ENCODE measurements at places on chromosomes 6 and 20.
A peak's percentile ranks its signal among the peaks of the same experiment; 100 is the strongest.

DNA sequence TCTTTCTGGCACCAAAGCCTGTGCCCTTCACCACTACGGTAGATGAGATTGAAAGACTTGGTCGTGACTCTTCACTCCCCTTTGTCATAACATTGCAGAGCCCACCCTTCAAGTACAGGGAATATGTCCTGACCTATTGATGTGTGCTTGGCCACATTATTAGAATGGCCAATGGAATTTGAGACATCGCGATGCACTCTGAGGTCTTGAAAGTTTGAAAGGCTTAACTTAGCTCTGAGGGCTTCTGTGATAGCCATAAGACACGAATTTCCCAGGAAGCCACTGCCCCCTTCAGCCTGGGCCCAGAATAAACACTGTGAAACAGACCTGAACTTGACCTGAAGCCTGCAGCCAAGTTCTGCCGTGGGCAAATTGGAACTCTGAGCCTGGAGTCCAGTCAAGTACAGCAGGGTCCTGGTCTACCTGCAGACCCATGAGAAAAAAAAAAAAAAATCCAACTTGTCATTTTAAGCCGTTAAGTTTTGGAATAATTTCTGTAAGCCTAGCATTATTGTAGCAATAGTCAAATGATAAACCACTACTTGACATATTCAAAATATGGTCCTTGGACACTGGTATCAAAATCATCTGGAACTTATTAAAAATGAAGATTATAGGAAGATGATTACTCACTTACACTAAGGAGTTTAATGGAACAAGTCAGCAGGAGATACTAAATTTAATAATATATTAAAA lies 36.9 kb upstream of the TRAF3IP2 start:
- peak; percentile 45 for DNase-seq

DNA sequence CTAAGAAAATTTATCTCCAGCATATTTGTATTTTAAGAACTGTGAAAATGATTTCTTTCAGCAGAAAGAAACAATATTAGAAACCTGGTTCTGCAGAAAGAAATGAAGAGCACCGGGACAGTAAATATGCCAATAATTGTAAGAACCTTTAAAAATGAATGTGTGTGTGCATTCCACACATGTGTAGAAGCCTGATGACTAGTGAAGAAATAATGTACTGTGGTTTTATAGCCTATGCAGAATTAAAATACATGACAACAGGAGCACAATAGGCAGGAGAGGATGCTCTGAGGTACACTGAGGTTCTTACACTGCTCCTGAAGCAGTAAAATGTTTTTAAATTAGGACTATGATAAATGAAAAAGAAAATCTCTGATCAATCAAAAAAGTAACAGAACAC lies 48.9 kb downstream of the SNX14 start:
- no peak for DNase-seq

DNA sequence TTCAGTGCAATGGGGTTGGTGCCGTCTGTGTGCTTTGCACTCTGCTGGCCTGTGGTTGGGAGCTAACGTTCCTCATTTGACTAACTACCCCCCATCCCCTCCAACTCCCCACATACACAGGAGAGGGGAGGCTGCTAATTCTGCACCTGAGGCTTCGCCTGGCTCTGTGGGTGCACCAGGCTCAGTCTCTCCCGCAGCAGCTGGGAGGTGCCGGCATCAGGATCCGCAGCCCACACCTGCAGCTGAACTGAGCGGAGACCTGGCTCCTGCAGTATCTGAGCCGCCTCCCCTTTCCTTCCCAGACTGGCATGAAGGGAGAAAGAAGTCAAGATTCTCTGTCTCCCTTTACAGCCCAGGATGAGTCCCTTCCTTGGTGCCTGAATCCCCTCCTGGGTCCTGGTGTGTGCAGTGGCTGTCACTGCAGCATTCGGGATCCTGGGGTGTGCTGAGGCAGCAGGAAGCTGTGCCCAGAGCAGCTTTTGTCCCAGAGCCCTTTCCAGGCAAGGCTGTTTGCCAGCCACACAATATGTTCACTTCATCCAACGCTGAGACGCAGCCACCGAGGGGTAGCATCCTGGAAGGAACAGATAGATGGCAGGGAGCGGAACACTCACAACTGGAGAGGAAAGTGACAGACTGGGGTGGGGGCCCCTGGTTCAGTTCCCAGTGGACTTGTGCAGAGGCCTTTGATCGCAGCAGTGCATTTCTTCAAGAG lies 70.2 kb downstream of the CDH4 start:
- DNase-seq, result no peak

GRCh38 chr6:104705916-104706442 lies 153.7 kb downstream of the HACE1 start:
- DNase-seq, result no peak

DNA sequence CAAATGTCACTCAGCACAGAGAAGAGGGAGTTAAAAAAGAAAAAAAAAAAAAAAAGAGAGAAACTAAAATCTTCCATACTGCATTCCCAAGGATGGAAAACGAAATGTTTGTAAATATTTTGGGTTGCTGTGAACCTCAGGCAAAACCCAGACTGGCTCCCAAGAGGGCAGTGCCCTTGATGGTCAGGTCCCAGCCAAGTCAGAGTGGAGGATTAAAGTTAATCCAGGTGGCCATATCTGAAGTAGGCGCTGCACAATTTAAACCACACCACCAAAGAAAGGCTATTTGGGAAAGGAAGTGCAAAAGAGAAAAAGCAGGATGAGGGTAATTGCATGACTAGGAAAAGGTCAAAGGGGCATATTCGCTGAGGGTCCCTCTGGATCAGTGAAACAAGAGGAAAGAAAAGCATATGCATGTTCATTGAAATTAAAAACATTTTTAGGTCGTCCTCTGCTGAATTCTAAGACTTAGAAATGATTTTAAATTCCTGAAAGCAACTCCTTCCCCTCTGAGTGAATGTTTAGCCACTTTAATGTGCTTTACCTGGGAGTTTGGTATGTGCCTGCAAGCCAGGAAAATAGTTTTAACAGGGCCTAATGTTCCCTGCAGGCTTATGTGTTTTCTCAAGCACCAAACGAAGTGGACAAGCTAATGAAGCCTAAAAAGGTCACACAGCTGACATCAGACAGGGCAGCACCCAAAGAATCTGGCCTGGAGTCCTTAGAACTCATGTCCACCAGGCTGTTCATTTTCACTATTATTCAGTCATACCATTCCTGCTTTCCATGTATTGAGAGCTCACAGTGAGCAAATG lies 159.1 kb downstream of the HACE1 start:
- DNase-seq, result no peak

DNA sequence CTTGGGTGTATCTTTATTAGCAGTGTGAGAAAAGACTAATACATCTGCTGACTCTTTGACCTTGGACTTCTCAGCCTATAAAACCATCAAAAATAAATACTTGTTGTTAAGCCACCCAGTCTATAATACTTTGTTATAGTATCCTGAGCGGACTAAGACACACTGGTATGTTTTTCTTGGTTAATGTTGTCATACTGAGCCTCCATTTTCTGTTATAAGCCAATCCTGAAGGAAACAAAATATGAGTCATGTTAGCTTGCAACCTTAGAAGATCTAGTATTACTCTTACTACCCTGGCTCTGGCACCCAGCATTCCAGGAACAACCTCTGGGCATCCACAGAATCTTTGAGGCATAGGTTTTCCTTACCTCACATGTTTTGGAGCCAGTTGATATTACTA lies 307.2 kb downstream of the FRK start:
- no peak for DNase-seq

Measured in type B pancreatic cell (in vitro differentiated cells).